ENCODE measurements at places on chromosomes 12 and 14.

GRCh38 chr12:98544751-98545150 is 29.4 kb downstream of the TMPO start:
- DNase-seq = no peak

DNA sequence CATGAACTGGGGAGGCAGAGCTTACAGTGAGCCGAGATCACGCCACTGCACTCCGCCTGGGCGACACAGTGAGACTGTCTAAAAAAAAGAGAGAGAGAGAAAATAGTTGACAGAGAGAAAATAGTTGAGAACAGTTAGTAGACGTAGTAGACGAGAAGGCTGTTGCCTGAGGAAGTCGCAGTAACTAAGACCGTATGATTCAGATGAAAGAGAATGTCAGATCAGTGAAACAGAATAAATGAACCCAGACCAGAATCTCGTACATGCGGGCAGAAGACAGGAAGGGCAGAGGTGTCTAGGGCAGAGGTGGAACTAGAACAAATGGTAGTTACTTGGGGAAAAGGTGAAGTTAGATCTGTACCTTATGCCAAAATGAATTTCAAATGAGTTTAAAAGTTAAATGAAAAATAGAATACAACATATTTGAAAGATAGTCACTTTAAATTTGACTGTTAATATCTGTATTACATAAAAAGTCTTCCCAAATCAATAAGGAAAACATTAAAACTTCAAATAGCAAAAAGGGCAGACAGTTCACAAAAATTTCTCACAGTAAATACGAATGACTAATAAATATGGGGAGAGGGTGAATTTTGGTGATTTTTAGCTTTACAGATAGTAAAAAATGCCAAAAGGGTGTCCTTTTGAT is 17.7 kb downstream of the MDM2 start:
- DNase-seq = no peak

- no peak for DNase-seq
These were observed 141.2 kb downstream of the SYNE2 start for GRCh38 chr14:63993992-63994391.

DNA sequence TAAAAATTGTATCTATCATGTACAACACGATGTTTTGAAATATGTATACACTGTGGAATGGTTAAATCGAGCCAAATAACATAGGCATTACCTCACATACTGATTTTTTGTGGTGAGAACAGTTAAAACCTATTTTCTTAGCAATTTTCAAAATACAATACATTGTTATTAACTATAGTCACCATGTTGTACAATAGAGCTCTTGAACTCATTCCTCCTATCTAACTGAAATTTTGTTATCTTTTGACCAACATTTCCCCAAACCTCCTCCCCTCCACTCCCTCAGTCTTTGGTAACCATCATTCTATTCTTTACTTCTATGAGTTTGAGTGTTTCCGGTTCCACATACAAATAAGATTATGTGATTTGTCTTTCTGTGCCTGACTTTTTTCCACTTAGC is 6.8 kb upstream of the SLC38A2 start:
- DNase-seq = no peak

GRCh38 chr14:20730891-20731290 is 14.8 kb upstream of the EDDM3A start:
- no peak for DNase-seq

DNA sequence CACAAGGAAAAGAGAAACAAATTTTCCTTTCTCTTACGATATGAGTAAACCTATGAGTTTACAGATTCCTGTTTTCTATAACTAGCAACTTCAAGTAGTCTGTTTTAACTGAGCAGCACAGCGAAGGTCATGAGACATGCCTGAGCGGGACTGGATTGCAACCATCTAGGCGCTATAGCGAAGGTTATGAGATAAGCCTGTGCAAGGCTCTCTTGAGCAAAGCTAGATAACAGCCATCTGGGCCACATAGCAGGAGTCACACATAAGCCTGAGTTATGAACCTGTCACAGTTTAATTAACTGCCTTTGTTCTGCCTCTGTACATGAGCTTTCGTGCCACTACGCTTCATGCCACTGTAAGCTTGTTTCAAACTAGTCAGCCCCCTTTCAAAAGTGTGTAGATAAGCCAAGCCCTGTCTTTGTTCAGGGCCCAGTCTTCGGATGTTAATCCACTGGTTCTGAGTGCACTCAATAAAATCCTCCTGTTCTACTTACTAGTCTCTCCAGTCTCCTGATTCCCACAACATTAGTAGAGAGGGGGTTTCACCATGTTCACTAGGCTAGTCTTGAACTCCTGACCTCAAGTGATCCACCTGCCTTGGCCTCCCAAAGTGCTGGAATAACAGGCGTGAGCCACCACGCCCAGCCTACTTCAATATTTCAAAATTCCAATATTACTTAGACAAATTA is 47.1 kb downstream of the SEC23A start:
- DNase-seq = no peak

DNA sequence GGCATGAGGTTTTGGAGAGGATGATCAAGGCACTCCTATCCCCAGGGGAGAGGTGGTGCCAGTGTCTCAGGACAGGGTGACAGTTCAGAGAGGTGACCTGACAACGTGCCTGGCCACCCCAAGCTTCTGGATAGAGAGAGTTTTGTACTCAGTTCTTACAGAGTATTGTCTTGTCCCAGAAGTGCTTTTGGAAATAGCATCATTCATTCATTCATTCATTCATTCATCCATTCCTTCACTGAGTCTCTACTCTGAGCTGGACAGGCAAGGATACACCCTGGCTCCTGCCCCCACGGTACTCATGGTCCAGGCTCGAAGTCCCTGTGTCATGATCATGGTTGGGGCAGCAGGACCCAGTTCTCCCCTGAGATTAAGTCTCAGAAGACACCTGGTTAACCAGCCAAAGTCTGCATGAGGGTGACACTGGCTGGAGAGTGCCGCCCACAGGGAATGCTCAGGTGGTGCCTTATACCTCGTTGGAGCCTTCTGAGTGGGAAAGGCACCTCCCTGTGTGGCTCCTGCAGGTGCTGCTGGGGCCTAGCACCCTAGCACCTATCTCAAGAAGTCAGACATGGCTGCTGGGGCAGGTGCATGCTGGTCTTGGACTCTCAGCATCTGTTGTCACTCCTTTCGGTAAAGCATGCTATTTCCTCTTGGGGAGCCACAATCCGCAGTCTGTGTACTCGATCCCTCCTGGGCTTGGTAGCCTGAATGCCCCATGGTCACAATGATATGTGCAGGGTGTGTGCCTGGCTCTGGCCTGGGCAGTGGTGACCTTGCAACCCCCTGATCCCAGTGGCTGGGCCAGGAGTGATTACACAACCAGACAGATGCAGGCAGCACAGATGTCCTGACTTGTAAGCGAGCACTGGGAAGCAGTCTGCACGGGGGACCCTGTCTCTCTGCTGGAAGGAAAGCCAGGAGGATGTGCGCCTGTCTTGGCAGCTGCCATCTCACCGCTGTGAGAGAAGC is 57.8 kb downstream of the C14orf132 start:
- DNase-seq = no peak

- DNase-seq = no peak
These were observed 48.5 kb upstream of the CSRP2 start for GRCh38 chr12:76927170-76927784.

- no peak for DNase-seq
These were observed 22.4 kb upstream of the SERPINA6 start for GRCh38 chr14:94345344-94346064.

DNA sequence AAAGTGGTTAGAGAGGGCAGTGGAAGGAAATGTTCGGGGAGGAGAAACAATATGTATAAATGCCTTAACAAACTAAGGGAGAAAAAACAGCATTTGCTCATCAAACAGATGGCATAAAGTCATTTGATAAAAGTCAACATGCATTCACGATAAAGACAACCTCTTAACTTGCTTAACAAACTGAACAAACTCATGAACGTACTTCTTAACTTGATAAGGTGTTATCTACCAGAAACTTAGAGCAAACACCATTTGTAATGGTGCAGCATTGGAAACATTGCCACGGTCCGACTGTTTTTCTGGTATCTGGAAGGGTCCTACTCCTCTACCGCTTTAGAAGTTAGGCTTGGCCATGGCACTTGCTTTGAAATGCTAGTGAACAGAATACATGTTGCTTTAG is 4.2 kb upstream of the RPS6KL1 start:
- DNase-seq = no peak

- DNase-seq = no peak
These were observed 110.5 kb downstream of the GPR135 start for GRCh38 chr14:59354666-59355065.

DNA sequence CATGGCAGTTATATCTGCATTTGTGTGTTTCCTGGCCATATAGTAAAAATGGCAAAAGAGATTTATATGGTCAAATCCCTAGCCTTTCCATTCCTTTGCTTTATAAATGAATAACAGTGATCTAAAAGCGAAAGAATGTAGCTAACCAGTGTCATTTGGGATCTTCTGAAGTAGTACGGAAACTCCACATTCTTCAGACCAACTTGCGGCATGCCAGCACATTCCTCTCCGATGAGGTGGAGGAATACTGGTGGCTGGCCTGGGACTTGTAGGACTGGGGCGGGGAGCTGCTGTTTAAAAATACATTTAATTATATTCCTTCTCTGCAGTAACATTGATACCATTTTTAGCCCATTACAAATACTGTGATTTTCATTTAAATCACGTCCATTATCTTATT is 85.3 kb downstream of the SAMD4A start:
- DNase-seq = no peak

GRCh38 chr12:122795807-122796206 is 21.4 kb downstream of the CCDC62 start:
- DNase-seq = no peak

DNA sequence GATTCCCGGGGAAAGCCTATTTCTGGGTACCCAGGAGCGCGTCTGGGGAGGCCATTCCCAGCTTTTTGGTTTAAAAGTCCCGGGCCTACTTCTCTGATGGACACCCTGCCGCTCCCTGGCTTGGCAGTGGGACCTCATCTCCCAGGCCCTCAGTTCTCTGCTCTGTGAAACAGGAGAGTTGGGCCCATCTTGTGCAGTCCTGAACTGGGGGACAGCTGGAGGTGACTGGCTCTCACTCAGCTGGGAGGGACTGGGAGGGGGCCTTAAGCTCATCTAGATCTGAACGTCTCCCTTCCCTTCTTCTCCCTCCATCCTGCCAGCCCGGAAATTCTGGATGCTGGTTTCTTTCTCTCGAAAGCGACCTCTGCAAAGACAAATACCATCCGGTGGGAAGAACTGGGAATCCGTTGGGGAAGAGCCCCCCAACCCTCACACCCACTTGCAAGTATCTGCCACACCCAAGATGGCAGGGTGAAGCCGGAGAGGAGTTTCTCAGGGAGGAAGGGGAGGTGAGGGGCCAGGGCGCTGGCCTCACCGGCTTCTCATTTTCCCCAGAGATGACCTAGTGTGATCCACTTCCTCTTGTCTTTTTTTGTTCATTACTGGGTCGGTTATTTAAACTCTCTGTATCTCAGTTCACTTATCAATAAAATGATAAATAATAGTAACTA is 1.4 kb downstream of the RIN3 start:
- no peak for DNase-seq

Data from activated T-helper 9 cell treated with anti-CD3 and anti-CD28 coated beads, Interleukin-2, amount 50 U/mL, for 16 hours (primary cell).